Renal cortical epithelial cell (primary cell): ENCODE measurements at places on chromosomes 2 and 18. TPM values are rescaled to one million over a fixed set of nuclear protein-coding genes. Genes with fewer than 3 reads are reported as not detected.

DNA sequence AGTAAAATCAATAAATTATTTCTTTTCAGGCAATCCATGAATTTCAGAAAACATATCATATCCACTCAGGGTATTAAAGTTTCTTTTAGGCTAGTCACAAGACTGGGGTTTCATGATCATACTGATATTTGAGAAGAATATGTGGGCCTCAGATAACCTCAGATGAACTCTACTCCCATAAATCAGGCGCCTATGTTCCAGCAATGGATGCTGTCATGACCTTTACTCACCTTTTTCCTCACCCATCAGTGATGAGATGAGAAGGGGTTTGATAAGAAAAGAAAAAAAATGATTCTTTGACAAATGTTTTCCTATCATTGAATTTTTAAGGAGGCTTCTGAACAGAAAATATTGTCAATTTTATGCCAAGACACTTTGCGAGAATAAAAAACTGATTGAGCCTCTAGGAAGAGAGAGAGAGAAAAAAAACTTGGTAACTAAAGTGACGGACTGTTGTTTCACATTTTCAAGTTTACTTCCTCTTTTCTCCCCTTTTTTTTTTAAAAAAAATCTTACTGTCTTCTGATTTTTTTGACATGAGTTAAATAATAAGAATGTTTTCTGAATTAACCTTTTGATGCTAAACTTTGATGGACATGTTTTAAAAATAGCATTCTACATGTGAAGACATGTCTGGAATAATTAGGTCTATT lies 309.1 kb upstream of the MAP2 start:
- no peak for DNase-seq

The HOXD8 gene
- total RNA-seq, result 13.4 and 41.9 TPM in 2 replicates

- no peak for DNase-seq
Measured at GRCh38 chr2:154161286-154161685, 289.6 kb downstream of the GALNT13 start.

- no peak for DNase-seq
Measured at GRCh38 chr18:66141716-66142115, 390.9 kb downstream of the CDH7 start.

DNA sequence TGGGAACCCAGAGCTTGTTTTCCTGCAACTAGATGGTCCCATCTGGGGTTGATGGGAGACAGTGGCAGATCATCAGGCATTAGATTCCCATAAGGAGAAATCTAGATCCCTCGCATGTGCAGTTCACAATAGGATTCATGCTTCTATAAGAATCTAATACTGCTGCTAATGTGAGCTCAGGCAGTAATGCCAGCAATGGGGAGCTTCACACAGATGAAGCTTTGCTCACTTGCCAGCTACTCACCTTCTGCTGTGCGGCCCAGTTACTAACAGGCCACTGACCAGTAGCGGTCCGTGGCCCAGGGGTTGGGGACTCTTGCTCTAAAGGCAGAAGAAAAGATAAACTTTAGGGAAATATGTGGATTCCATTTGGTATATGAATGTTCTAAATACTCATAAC lies 192.9 kb downstream of the AFF3 start:
- no peak for DNase-seq

The MLPH gene
- total RNA-seq, result 17.7 and 24.6 TPM in 2 replicates

- no peak for DNase-seq
Measured at GRCh38 chr2:200258081-200258480, 48.4 kb upstream of the SPATS2L start.

The ASTL gene
- not detected in 2 replicates for total RNA-seq

GRCh38 chr2:88810017-88810416 lies 118.5 kb downstream of the RPIA start:
- no peak for DNase-seq

The COX5B gene
- total RNA-seq, result 143 and 359 TPM in 2 replicates

DNA sequence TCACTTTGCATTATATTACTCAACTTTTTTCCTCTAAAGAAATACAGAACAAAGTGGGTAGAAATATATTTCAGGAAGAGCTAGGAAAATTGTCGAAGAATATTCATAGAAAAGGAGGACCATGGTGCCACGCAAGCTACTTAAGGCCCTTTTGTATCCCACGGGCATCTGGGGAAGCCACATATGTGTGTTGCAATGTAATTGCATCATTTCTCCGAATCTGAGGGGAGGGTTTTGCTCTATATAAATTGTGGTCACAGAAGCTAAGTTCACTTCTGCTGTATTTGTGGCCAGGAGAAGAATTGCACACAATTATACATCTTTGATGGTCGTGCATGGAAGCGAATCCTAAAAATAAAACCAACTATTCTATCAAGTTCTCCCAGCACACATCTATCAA lies 360.3 kb downstream of the IRS1 start:
- DNase-seq, result no peak

- no peak for DNase-seq
Measured at GRCh38 chr2:11567631-11568031, 33.8 kb downstream of the GREB1 start.

The PIEZO2 gene
- total RNA-seq, result under 0.01 and 0.30 TPM in 2 replicates

The DDX18 gene
- 69.5 and 98.0 TPM in 2 replicates for total RNA-seq

- DNase-seq, result no peak
Measured at GRCh38 chr2:196284866-196285557, 113.6 kb upstream of the STK17B start.
